Stimulated activated CD4-positive, alpha-beta T cell treated with anti-CD3 and anti-CD28 coated beads, TNF-alpha, amount 100 ng/mL, for 1 hour (primary cell): ENCODE measurements at places on chromosomes 4 and X.

DNA sequence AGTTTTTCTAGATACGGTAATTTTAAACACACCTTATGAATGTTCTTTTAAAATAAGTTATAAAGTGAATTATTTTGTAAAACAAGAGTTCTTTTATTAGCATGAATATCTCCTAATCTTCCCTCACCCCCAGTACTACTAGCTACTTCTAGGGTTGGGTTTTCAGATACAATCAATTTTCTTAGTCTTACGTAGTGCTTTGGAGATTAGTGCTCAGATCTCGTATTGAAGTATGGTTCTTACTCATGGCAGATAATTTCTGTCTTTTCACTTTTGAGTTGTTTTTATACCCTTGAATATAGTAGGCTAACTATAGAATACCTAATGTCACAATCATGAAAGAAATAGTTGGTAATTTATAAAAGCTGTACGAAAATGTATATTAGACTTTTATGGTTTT lies 43.2 kb downstream of the CDKL5 start:
- no peak for DNase-seq

GRCh38 chrX:101416691-101417090 lies 8.7 kb downstream of the HNRNPH2 start:
- DNase-seq = no peak

DNA sequence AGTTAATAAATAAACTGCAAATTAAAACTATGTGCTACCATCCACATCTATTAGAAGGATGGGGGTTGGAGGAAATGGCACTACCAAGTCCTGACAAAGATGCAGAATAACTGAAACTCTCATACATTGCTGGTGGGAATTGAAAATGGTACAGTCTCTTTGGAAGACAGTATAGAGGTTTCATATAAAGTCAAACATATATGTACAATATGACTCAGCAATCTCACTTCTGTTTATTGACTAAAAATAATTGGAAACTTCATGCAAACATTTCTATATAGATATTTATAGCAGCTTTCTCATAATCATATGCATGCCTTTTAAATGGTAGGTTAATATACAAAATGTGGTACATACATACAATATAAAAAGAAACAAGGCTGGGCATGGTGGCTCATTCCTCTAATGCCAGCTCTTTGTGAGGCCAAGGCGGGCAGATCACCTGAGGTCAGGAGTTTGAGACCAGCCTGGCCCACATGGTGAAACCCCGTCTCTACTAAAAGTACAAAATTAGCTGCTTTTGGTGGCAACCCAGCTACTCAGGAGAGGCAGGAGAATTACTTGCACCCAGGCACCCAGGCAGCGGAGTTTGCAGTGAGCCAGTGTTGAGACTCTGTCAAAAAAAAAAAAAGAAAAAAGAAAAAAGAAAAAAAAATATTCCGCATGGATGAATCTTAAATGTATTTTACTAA lies 225.0 kb upstream of the CXXC4 start:
- no peak for DNase-seq

GRCh38 chrX:153561337-153561736 lies 37.6 kb downstream of the CCNQ start:
- DNase-seq = no peak

DNA sequence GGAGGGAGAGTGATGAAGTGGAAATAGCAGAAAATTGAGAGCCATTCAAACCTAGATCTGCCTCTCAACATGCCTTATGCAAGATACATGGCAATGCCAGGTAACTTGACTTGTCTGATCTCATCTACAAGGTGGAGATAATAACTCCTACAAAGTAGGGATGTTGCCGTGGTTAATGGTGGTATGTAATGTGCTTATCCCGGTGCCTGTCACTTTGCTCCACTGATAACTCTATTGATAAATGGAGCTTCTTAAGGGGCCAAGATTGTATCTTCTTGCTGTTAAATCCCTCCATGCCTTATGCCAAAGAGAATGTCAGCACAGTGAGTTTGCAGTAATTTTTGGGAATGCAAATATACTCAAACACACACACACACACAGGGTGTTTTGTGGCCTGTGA lies 355.8 kb downstream of the MAPK10 start:
- no peak for DNase-seq

DNA sequence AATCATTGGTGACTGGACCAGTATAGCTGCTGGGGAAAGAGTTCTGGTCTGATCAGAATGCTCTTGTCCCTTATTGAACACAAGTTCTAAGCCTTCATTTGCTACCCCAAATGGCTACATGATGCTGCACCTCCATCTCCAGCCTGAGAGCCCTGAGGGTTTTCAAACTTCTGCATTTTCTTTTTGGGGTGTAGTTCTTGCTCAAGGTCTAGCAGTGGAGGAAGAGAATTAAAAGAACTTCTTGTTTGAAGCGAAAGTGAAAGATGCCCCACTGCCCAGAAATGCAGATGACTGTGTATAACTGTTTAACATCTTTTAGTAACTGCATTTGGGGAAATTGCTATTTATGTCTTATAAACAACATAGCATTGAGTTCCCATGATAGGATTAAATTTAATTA lies 38.5 kb downstream of the LAMTOR3 start:
- DNase-seq = no peak

DNA sequence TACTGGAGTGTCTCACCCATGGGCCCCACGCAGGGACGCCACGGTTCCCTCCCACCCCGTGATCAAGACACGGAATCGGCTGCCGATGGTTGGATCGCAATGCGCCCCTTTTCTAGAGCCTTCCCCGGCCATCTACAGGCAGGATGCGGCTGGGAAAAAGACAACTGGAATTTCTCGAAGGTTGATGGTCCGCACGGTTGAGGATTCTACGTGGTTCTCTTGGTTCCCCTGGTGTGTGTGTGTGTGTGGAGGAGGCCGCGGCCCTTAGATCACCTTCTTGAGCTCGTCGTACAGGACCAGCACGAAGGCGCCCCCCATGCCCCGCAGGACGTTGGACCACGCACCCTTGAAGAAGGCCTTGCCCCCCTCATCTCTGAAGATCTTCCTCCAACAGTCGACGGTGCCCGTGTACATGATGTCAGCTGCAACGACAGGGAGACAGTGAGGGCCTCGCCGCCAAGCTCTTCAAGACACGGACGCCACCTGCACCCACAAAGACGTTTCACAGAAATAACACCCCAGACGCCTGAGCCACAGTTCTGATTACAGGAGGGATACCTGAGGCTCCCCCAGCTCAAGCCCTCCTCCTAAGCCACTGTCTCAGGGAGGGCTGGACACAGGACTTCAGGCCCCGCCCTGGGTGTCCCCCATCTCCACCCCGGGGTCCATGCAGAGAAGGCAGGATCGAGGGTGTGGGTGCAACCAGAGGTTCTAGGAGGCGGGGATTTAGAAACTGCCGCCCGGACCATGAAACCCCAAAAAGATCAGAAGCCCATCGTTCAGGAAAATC lies 5.4 kb downstream of the SLC25A6 start:
- no peak for DNase-seq

DNA sequence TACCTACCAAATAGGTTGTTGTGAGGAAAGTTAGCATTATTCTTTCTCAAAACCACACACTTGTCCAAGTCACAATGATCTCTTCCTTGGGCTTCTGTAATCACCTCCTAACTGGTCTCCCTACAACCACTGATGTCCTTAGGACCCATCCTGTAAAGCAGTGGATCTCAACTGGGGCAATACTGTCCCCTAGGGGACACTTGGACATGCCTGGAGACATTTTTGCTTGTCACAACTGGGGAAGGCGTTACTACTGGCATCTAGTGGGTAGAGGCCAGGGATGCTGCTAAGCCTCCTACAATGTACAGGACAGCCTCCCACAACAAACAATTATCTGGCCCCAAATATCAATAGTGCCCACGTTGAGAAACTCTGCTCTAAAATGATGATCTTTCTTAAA lies 118.7 kb upstream of the AP1S2 start:
- DNase-seq = no peak

DNA sequence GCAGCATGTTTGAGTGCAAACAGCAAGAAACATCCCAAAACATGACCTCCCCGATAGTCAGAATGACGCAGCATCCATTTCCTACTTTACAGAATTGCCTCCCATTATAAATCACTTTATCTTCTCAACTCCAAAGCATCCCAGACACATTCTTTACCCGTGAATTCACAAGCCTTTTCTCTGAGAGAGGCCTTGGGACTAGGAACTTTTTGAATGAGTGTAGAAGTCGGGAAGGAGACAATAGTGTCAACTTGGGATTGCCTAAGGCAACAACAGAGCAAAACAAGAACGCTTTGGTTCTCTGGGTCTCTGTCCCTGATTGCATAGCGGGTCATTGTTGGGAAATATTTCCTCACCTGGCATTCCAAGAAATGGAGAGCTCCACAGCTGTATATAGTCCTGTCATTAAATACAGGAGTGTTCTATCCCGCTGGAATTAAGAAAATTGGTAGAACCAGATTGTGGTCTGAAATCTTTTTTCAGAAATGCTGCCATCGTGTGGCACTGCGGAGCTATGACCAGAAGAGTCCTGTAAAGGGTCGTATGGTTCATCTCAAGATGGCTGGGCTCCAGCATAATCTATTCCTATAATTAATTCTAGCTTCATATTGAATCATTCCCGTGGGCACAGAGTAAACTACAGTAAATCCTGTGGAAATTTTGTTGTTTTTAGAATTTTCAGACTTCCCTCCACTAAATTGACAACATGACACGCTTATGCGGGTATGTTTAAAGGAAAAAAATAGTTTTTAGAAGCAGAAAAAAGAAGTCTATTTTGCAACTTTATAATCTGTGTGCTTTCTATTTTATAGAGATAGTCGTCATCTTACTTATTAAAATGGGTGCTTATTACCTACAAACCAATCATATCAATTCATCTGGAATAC lies 2.0 kb upstream of the SPP1 start:
- DNase-seq = no peak
